ENCODE measurements at places on chromosomes 1 and 21. TPM values are rescaled to one million over a fixed set of nuclear protein-coding genes. Genes with fewer than 3 reads are reported as not detected.

Gene GIPC2
- total RNA-seq, result 0.34 TPM

Gene TCEA3
- 62.2 TPM for total RNA-seq

Gene ZNF695
- total RNA-seq, result 0.48 TPM

Gene C1orf141
- not detected for total RNA-seq

Gene UAP1
- total RNA-seq, result 14.8 TPM

Gene B3GALT5
- not detected for total RNA-seq

Gene OVAAL
- not detected for total RNA-seq

Gene MYBPH
- total RNA-seq, result not detected

Gene PTPRC
- 837 TPM for total RNA-seq

Gene SPRR4
- total RNA-seq, result not detected

Gene COL9A2
- 3.2 TPM for total RNA-seq

Gene CD5L
- not detected for total RNA-seq

Gene INAVA
- not detected for total RNA-seq

Gene HJV
- not detected for total RNA-seq

Gene CELA2A
- total RNA-seq, result not detected

Gene PTAFR
- 0.22 TPM for total RNA-seq

Gene UBE2U
- not detected for total RNA-seq

Gene LGALS8
- total RNA-seq, result 113 TPM

Gene GPR89B
- total RNA-seq, result 23.9 TPM

Gene MAP7D1
- 203 TPM for total RNA-seq

Gene GPR25
- not detected for total RNA-seq

Gene CD52
- total RNA-seq, result 1,759 TPM

Gene SLAMF6
- 24.3 TPM for total RNA-seq

Gene S100A7
- total RNA-seq, result not detected
